ENCODE measurements at places on chromosomes 2 and 18.

DNA sequence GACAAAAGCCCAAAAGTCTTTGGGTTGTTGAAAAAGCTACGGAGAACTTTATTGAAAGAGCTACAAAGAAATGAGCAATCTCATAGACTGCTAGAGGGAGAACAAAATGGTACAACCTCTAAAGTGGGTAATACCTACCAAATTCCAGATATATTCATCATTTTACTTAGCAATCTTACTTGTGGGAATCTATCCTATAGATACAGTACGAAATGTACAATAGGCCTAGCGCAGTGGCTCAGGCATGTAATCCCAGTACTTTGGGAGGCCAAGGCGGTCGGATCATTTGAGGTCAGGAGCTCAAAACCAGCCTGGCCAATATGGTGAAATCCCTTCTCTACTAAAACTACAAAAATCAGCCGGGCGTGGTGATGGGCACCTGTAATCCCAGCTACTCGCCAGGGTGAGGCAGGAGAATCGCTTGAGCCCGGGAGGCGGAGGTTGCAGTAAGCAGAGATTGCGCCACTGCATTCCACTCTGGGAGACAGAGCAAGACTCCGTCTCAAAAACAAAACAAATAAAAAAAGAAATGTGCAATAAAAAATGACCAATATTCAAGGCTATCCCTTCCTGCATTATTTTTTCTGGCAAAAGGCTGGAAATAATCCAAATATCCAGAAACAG lies 10.1 kb downstream of the EXOC6B start:
- DNase-seq = no peak

DNA sequence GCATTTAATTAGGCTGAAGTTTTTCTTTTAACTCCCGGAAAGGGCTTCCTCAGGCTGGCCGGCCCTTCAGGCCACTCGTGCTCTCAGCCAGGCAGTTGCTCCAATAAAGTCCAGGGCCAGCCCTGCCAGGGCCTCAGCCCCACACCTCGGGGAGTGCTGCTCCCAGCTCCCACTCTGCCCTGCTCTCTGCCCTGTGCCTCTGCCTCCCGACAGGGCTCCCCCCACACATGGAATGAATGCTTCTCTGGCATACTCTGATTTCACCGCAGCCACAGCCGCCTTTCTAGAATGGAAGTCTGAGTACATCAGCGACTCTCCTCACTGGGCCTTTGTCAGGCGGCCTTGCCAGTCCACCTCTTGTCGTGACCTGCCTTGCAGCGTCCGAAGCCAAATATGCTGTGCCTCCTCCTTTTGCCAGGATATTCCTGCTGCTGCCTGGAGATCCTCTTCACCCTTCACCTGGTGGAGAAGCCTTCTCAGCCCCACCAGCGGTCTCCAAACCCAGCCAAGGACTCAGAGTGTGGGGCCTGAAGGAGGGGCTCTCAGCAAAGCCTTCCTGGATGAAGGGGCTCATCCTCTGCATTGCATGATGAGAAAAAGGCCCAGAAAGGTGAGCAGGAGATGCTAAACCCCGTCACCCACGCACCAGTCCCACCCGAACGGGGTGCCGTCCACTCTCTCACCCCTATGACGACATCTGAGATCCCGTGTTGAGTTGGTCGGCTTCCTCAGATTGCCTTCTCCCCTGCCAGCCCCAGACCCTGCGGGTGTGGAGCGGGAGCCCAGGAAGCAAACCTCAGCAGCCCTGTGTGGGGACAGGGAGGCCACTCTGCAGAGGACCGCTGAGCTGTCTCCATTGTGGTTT lies 472.7 kb upstream of the HS6ST1 start:
- DNase-seq = no peak

DNA sequence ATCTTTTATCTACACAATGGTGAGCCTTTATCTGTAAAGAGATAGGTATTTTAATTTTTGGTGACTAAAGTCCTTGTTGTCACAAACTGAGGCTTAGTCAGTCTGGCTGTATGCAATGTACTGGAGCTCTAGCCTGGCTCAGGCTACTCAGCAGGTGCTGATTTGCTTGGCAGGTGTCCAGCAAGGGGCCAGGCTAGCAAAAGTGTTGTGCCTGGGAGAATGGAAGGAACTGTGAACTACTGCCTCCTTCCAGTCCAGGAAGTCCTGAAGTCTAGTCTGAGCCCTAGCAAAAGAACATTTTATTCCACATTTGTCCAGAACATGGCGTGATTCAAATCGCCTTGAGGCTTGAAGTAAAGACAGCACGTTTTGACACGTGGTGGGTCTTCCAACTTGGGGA lies 260.5 kb downstream of the CCDC85A start:
- DNase-seq = peak; percentile 84

GRCh38 chr2:29589440-29590103 lies 331.8 kb downstream of the ALK start:
- no peak for DNase-seq

DNA sequence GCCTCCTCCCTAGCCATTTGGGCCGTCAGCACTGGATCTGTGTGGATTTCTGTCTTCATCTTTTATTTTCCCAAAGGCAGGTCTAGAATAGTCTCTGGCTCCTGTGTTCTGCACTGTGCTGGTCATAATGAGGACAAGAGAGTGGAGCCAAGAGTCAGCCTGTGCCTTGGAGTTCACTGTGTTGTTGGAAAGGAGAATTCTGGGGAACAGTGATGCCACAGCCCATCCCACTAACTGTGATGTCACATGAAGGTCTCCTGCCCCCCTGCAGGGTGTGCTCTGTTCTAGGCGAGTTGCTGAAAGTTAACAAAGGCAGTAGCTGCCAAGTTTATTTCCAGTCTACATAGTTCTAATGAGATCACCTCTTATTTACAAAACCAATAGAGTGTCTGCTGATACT lies 248.5 kb downstream of the TPGS2 start:
- no peak for DNase-seq

- DNase-seq = no peak
Observed at GRCh38 chr2:161352719-161353118, 44.5 kb downstream of the PSMD14 start.

DNA sequence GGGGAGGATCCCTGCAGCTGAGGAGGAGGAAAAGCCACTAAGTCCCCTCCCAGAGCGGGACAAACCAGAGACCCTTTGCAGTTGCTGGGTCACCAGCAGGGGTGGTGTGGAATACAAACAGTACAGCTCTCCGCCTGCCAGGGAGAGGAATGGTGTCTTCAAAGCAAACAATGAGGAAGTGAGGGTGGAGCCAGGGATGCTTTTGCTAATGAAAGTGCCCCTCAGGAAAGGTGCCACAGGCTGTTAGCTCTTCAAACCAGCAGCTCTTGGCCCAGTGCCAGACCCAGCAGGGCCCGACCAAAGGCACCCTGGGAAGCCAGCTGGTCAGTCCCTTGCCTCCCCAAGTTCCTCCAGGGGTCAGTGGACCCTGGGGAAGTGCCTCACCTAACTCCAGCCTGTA lies 102.8 kb downstream of the HIBCH start:
- peak; percentile 41 for DNase-seq

- no peak for DNase-seq
Observed at GRCh38 chr2:140496714-140497113, 1634.1 kb downstream of the LRP1B start.

- DNase-seq = no peak
Observed at GRCh38 chr18:45874491-45875184, 49.2 kb downstream of the SIGLEC15 start.

DNA sequence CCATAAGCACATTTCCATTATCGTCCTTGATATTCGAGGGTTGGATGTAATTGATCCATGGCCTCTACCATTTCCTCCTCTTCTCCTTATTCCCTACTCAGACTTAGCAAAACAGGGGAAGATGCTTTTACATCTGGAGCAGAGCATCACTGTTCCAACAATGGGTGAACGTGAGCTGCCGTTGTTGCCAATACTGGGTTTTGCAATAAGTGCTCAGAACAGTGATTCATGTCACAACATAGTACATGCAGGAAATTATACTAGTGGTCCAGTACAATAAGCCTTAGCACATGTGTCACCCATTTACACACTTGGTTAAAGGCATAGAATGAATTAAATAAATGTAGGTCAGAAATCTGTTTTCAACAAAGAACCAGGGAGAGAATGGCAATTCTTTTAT lies 112.4 kb downstream of the DCC start:
- no peak for DNase-seq

- DNase-seq = peak; percentile 86
Observed at GRCh38 chr2:45651415-45652089, at the start of gene PRKCE. TSS of gene PRKCE (plus strand) at chr2:45651675.
